HFF-Myc (cell line): ENCODE measurements at places on chromosomes 7 and 10.

DNA sequence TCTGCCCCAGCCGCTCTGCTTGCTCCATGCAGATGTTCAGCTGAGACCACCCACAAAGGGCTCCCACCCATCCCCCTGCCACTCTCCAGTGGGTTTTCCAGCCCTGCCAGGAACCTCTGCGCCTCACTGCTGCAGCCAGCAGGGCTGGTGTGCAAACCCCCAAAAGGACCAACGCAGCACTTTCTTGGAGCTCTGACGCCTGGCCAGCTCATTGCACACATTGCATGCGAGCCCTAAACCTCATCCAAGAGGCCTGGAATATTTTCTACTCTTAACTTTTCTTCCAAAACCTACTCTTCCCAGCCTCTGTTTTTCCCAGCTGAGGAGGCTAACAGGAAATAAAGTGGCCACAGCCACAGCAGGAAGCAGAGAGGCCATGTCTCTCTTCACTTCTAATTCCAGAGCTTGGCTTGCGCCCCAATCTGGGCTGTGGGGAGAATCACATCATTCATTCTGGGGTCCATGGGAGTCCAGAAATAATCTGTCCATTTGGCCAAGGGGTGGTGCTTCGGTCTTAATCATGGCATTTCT is 4.6 kb upstream of the FAM170B start:
- no peak for DNase-seq

DNA sequence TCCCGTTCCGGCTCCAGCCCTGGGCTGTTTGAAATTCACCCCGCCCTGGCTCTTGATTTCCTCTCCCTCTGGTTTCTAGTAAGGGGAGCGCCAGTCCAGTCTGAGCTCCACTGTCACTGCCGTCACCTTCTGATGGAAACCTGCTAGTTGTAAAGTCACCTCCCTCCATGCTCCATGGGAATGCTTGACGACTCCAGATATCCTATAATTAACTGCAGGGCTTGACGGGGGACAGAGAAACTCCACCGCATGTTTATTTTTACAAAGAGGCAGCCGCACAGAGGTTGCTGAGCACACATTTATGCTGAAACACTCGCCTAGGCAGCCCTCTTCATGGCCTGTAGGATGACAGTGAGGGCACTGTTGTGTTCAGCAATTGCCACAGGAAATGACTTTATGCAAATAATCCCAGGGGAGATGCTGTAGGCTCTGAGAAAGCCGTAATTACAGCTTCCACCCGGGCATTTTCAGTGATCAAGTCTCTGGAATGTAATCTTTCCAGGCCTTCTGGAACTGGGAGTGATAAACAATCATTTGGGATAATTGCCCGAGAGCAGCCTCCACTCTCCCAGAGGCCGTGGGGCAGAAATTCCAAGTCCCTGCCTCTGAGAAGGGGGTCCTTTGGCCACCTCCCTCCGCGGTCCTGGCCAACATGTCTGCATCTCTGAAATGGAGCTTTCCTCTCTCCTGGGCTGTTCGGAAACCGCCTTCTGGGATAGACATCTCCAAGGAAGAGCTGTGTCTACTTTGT is 300.5 kb downstream of the KLF6 start:
- no peak for DNase-seq

DNA sequence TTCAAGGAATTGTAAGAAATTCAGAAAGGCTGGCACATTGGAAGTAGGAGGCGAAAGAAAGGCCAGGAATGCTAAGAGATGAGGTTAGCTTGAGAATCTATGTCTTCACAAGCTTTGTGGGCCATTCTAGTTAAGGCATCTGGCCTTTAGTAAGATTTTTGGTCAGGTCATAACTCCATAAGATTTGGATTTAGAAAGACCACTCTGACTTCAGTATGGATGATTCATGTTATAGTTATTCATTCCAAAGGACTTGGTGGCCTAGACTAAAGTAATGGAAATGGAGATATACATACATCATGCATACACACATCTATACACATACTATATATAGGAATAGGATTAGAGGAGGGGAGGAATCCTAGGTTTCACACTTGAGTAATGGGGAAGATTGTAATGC is 77.5 kb downstream of the SEPTIN7 start:
- no peak for DNase-seq

GRCh38 chr10:78115135-78115853 is 81.6 kb downstream of the RPS24 start:
- no peak for DNase-seq

DNA sequence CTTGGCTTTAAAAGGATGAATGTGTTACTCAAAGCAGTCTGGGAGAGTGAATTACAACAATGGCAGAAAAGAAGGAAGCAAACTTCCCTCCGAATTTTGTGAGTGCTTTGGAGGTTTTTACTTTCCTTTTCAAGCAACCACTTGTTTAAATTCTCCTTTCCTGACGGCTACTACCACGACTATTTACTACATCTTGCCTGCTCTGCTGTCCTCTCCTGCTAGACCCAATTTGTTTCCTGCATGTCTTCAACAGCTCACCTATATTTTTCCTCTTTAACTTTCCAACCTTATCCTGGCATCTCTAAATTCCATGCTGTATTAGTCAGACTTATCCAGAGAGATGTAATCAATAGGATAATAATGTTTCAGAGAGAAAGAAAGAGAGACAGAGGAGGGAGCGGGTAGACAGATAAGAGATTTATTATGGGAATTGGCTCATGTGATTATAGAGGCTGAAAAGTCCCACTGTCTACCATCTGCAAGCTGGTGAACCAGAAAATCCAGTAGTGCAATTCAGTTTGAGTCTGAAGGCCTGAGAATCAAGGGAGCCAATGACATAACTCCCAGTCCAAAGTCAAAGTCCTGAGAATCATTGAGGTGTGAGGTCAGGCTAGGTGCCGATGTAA is 42.8 kb upstream of the SLC13A1 start:
- no peak for DNase-seq

DNA sequence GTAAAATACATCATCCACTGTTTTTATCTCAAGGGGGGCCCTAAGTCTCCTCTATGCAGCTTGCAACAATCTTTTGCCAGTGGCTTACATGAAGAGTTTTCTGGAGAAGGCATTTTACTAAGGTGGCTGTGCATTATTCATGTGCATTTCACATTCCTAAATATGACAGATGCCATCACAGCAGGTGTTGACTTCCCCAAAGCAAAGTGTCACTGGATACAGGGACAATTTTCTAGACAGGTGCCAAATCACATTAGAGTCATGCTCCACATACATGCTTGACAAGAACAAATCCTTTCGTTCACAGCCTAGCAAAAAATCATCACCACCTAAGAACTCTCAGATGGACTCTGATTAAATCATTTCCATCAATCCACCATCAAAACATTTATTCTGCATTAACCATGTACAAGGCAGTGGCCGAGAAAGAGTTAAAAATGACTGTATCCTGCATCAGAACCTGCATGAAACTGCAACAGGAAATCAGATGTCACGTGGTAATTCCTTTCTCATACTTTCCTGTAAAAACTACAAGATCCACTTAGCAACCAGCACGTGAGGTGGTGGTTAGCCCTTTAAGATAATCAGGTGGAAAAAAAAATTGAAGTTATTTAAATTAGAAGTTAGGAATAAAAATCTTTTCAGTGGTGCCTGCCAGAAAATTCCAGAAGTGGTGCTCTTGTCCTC is 88.2 kb upstream of the AFAP1L2 start:
- DNase-seq = no peak
